Hair follicular keratinocyte (primary cell): ENCODE measurements at places on chromosomes 5 and 9. TPM values are rescaled to one million over a fixed set of nuclear protein-coding genes. Genes with fewer than 3 reads are reported as not detected.

Gene NEUROG1
- not detected in 2 replicates for total RNA-seq

Gene HRH2
- total RNA-seq, result not detected in 2 replicates

Gene RIC1
- total RNA-seq, result 11.8 TPM in 2 replicates

Gene ZNF346
- 5.4 and 13.4 TPM in 2 replicates for total RNA-seq

Gene EDIL3
- total RNA-seq, result under 0.01 and 0.30 TPM in 2 replicates

Gene THG1L
- 12.4 and 25.5 TPM in 2 replicates for total RNA-seq

Gene CYLC2
- total RNA-seq, result not detected in 2 replicates

Gene NMUR2
- not detected in 2 replicates for total RNA-seq

Gene TAF11L2
- total RNA-seq, result not detected in 2 replicates

Gene MARCHF11
- total RNA-seq, result not detected in 2 replicates

Gene SLC36A2
- total RNA-seq, result not detected in 2 replicates
